Activated CD8-positive, alpha-beta memory T cell treated with anti-CD3 and anti-CD28 coated beads for 1 hour (primary cell): ENCODE measurements at places on chromosomes 13 and 19.

DNA sequence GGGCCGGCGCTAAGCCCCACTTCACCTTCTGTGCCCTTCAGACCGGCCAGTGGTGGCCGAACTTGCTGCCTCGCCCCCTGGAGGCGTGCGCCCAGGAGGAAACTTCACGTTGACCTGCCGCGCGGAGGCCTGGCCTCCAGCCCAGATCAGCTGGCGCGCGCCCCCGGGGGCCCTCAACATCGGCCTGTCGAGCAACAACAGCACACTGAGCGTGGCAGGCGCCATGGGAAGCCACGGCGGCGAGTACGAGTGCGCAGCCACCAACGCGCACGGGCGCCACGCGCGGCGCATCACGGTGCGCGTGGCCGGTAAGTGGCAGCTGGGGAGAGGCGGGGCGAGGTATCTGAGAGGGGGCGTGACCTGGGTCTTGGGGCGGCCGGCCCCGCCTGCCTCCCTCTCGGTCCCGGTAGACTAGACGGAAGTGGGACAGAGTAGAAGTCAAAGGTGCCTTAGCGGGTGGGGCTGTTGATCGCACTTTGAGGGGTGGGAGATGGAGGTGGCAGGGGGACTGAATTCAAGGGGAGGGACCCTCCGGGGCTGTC is 5.6 kb downstream of the ICAM5 start:
- DNase-seq: peak; percentile 48

DNA sequence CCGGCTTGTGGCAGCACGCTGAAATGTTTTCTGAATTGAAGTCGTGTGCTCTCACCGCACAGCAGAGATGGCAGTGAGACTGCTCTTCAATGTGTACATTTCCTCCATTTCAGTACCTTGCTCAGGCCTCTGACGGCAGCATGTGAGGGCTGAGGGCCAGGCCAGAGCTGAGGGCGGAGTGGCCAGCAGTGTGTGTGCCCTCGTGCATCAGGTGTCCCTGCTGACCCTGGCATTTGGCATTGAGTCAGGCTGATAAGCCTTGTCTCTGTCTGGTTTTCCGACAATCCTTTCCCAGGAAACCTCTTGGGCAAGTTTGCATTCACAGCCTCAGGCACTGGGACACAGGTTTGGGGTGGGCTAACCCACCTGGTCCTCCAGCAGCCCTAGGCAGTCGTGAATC is 62.3 kb downstream of the EFNB2 start:
- DNase-seq: no peak

DNA sequence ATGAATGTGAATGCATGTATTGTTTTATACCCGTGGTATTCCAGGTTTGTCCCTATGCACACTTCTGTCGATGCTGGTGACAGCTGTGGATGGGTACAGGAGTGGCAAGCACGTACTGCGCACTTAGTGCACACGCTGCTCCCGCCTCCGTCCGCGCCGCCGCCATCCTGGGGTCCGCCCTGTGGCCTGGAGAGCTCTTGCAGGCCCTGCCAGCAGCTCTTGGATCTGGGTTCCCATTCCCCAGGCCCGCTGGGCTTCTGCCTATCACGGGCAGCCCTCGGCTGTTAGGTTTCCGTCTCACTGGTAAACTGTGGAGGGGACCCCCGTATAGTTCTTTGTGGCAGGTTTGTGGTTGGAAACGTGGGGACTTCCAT is 4.0 kb downstream of the GNA11 start:
- no peak for DNase-seq

- DNase-seq: no peak
Observed at GRCh38 chr13:101291646-101292515, 124.4 kb downstream of the NALCN start.

GRCh38 chr13:43596006-43596405 is 190.8 kb downstream of the ENOX1 start:
- DNase-seq: no peak

- DNase-seq: no peak
Observed at GRCh38 chr19:4588291-4588761, 28.8 kb upstream of the SEMA6B start.

- DNase-seq: no peak
Observed at GRCh38 chr13:89968470-89968869, 1379.0 kb upstream of the MIR17HG start.

GRCh38 chr13:76512721-76513145 is 373.5 kb downstream of the KCTD12 start:
- no peak for DNase-seq

DNA sequence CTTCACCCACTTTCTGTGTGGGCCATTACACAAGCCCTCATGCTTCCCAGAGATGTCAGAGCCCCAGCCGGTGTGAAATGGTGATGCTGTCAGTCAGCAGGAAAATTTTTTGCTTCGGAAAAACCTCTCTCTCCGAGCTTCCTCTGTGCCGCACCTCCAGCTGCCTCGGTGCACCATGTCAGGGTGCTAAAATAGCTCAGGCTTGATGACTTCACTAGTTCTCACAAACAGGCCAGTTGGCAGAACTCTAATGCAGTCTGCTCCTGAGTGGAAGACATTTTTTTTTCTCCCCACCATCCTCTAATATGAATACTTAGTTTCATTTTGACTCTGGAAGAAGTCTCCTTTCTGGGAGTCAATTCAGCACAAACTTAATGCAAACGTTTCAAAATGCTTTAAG is 71.3 kb downstream of the KLF12 start:
- DNase-seq: no peak

DNA sequence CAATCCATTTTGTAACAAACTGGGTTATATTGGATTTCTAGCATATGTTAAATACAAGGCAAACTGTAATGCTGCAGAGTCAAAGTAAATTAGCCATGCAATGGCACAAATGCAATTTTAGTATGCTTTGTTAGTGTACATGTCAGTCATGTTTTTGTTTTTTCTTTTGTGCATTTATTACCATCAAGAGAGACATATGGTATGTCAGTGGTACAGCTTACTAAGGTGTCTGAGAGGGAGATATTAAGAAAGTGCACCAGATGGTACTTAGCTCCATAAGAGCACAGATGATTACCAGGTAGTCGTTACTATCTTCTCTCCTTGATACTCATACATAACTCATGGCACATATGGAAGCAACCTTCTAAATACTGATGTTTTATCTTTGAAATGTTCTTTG is 550.3 kb downstream of the GPC5 start:
- DNase-seq: no peak

- DNase-seq: no peak
Observed at GRCh38 chr19:52200044-52200443, 10.2 kb downstream of the PPP2R1A start.

DNA sequence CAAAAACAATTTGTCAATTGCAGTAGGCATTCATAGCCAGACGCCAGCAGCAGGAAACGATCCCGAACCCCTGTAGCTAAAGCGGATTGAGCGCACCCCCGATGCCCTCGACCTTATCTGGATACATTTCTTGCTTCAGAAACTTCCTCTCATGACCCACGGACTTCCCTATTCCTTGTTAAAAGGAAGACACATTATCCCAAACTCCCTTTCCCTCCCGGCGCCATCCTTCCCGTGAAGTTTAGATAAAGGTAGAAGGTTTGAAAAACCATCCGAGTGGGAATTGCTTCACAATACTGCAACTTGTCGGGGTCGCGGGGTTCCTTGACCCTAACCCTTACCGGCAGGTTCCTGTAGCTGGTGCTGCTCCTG is 977 bp downstream of the PCDH20 start:
- no peak for DNase-seq
